Activated CD4-positive, alpha-beta T cell treated with anti-CD3 and anti-CD28 coated beads for 1 hour (primary cell): ENCODE measurements at places on chromosomes 13 and 19.

DNA sequence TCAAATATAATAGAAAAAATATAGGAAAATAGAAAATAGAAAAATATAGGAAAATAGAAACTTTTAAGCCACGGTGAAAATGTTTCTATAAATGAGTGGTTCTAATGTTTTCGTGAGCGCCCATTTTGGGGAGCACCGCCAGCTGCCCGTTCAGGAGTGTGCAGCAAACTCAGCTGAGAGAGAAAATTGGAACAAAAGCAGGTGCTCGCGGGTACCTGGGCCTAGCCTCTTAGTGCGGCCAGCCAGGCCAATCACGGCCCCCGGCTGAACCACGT is 204 bp upstream of the PDX1 start:
- DNase-seq = no peak

- no peak for DNase-seq
Observed at GRCh38 chr13:21796775-21797514, 126.1 kb downstream of the FGF9 start.

DNA sequence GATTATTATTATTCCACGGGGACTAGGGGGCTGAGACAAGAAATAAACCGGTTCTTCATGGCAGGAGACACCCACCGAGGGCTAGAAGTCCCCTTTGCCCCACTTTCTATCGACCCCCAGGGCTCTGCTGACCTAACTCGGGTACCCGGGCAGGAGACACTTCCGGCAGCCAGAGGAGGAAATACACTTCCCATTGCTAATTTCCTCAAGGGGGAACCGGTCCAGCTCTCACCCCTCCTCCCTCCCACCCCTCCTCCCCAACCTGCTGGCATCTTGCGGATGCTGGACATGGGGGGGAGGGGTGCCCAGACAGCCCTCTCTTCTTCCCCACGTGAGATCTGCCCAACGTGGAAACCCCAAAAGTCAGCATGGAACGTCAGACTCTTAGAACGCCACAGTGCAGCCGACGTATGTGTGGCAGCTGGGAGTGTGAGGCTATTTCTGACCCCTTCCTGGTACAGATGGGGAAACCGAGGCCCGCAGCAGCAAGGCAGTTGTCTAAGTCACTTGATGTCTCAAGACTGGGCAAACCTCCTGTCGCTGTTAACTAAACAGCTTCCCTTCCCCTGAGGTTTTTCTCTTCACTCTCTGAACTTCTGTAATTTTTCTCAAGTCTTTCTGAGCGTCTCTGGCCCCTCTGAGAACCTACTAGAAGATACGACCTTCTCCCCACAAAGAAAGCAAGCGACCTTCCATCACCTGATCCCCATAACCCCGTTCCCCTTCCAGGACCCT is 3.6 kb downstream of the GPR4 start:
- no peak for DNase-seq

- DNase-seq = peak; percentile 11
Observed at GRCh38 chr19:23799321-23799720, 40.6 kb upstream of the ZNF681 start.

DNA sequence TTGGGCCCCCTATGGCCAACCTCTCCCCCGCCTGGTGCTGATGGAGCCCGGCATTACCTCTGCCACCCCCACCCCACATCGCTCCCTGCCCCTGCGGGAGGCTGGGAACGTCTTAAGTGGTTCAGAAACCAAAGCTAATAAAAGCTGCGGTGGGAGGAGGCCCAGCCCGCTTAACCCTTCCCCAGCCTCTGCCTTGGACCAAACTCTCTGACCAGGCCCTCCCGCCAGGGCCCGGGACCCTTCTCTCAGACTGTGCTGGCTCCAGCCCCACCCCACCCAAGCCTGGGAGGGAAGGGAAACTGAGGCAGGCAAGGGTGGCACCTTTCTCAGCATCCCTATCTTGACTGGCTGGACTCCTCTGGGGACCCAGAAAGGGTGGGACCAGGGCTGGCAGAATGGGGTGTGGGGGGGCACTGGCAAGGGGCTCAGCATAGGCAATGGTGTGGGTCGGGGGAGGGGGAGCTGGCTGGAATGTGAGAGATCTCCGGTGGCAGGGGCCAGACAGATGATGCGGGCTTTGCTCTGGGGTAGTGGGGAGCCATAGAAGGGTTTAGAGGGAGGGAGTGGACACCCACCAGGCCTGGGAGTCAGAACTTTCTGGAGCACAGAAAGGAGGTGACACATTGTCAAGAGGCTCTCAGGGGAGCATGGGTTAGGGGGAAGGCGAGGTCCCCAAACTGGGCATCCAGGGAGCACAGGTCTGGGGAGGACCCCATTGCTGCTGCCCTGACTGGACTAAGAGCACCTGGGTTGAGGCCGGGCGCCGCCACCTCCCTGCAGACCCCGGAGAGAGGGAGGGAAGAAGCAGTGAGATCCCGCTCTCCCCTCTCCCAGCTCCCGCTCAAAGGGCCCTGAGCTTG is 21.9 kb downstream of the SMIM24 start:
- no peak for DNase-seq

DNA sequence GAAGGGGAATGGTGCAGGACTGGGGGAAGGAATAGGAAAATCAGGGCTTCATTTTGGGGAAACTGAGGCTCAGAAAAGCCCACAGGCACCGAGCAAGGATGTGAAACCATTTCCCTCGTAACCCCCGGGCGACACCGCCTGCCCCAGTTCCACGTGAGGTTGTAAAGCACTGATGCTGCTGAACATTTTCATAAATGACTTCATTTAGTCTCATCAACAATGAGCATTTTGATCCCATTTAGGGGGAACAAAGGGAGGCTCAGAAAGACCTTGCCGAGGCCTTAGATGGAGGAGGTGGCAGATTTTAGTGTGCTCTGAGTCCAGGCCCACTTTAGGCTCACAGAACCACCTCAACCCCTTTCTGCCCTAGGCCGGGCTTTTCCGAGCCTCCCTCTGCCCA is 20.5 kb upstream of the FBXO27 start:
- DNase-seq = no peak

DNA sequence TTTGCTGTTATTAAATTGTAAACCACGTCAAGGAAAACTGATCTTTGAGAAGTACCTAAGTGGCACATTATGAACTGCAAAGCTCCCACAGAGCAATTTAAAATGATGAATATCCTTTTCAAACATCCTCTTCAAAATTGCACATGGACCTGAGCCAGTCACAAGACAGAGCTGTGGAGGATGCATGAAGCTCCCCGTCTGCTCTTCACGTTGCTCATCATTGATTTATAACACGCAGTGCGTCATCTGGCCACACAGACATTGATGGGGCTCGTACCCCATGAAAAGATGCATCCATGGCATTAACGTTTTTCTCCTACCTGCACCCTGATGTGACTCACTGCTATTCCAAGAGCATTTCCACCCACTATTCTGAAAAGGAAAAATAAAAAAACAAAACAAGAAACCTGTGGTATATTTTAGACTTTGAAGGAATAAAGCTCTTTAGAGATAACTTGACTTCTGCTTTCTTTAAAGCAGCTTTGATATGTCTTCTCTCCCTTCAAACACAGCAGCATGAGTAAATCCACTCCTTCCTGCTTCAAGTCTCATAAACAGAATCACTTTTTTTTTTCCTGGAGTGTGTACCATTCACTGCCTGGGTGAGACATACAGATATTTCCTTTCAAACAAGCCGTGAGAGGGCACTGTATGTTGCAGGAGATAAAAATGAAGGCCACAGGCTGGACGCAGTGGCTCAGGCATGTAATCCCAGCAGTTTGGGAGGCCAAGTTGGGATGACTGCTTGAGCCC is 7.2 kb upstream of the SERTM1 start:
- no peak for DNase-seq

GRCh38 chr13:80339912-80340650 is 845 bp downstream of the SPRY2 start:
- DNase-seq = no peak

DNA sequence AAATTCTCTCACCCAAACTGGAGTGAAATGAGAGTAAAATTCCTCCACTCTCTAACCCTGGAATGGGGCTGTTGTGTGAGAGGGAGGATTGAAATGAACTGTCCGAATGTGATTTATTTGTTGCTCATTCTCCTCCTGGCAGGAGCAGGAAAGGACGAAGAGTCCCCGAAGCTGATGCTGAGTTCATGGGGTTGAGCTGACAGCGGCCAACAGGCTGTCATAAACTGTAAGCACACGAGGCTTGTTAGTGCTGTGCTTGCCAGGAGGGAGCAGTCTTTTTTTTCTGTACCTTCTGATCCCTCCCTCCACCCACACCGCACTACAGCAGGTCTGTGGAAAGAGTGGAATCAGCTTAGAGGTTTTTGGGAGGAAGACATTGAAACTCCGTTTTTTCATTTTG is 33.1 kb upstream of the ZNF331 start:
- DNase-seq = no peak

- DNase-seq = no peak
Observed at GRCh38 chr19:18086590-18087138, at the start of gene IL12RB1. Gene IL12RB1, minus strand, starts transcription at chr19:18086934. Its CDS starts 111 bp downstream, at chr19:18086823.

- no peak for DNase-seq
Observed at GRCh38 chr13:28822801-28823200, 2.7 kb downstream of the MTUS2 start.

DNA sequence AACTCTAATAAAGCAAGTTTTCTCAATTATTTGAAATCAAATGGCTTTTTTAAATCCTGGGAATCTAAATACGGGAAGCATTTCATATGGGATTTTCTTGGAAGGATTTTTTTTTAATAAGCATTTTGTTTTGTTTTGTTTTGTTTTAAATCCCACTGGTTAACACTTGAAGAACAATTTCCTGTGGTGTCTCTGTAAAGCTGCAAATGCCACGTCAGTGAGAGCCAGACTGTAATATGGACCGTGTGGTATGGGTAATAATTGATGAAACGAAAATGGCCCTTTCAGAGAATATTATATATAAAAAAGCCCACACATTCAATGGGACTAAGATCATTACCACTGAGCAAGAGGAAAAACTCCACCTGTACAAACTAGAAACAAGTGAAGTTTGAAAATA is 33.9 kb upstream of the MIR17HG start:
- no peak for DNase-seq

DNA sequence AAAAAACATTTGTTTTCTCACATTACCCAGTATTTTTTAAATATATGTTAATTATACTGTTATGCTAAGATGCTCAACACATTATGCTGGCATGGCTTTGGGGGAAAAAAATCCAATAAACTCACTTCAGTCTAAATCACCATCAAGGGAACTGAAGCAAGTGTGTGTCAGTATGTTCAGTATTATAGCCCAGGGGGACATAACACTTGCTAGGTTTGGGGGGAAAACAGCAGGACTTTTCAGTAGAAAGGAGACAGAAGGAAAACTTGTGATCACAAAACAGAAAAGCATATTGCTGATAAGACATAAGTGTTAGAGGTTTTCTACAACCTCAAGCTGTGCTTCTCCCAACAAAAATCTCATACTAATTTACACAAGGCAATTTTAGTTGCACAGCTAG is 1759.9 kb upstream of the PCDH20 start:
- no peak for DNase-seq

GRCh38 chr13:27391471-27391870 is 32.9 kb upstream of the GTF3A start:
- DNase-seq = no peak

- DNase-seq = no peak
Observed at GRCh38 chr19:15118789-15119494, 11.7 kb downstream of the SYDE1 start.

GRCh38 chr19:33047422-33047821 is 17.3 kb downstream of the RHPN2 start:
- DNase-seq = no peak

GRCh38 chr13:100790405-100790804 is 115.8 kb upstream of the TMTC4 start:
- no peak for DNase-seq

DNA sequence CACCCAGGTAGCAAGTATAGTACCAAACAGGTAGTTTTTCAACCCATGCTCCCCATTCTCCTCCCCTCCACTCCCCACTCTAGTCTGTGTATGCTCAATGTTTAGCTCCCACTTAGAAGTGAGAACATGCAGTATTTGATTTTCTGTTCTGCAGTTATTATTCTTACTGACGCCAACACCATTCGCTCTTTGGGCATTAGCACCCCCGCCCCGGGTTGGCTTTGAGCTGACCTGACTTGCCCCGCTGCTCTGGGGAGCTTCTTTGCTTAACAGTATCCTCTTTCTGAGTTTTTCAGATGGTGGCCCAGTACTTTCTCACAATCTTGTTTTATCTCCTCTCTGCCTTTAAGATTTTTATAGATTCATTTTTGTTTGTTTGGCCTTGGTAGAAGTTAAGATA is 138.7 kb downstream of the CRYL1 start:
- no peak for DNase-seq

DNA sequence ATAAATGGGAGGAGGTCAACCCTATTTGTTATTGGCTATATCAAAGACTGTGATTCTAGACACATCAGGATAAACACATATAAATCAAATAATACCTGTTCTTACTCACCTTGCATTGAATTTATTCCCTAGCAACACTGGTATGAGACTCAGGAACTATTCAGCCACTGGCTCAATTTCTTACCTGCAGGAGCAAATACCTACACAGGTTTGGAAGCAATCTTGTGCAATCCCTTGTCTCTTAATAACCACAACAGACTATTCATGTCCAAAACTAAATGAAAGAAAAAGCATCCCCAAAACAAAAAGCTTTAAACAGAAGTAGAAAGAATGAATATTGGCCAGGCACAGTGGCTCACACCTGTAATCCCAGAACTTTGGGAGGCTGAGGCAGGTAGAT is 55.5 kb downstream of the TBC1D4 start:
- DNase-seq = no peak

GRCh38 chr19:15449620-15450527 is at the start of gene WIZ:
Gene WIZ, minus strand, starts transcription at chr19:15449956. Its CDS starts 1,649 bp downstream, at chr19:15448307.
- peak; percentile 74 for DNase-seq

- no peak for DNase-seq
Observed at GRCh38 chr19:51628153-51628939, 1.9 kb downstream of the SIGLEC5 start.

GRCh38 chr13:45104261-45104660 is 16.0 kb upstream of the GTF2F2 start:
- no peak for DNase-seq

DNA sequence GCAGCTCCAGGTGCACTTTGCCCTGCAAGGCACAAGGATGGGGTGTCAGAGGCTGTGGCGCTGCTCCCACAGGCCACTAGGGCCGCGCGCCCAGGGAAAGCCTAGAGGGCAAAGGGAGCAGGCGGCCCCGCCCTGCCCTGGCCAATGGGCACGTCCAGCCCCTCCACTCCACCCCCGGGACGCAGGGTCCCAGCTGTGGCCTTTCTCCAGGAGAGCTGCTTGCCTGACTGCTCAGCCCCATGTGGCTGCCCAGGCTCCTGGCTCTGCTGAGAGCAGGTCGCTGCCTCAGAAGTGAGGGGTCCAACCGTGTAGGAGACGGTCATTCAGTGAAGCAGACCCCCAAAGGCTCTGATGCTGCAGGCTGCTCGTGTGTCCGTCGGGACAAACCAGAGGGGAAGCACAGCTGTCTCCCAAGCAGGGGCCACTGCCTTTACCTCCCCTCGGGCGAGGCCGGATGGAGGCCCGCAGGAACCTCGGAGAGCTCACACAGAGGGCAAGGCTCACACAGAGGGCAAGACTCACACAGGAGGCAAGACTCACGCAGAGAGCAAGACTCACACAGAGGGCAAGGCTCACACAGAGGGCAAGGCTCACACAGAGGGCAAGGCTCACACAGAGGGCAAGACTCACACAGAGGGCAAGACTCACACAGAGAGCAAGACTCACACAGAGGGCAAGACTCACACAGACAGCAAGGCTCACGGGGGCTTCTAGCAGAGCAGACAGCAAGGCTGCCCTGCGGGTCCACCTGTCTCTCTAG is 56.2 kb upstream of the C13orf46 start:
- DNase-seq = no peak

- DNase-seq = no peak
Observed at GRCh38 chr13:101555610-101556009, 103.1 kb downstream of the ITGBL1 start.
